Activated CD8-positive, alpha-beta T cell treated with anti-CD3 and anti-CD28 coated beads for 36 hours (primary cell): ENCODE measurements at places on chromosomes 13 and 19.

GRCh38 chr13:80123945-80124344 is 217.0 kb downstream of the SPRY2 start:
- DNase-seq = no peak

DNA sequence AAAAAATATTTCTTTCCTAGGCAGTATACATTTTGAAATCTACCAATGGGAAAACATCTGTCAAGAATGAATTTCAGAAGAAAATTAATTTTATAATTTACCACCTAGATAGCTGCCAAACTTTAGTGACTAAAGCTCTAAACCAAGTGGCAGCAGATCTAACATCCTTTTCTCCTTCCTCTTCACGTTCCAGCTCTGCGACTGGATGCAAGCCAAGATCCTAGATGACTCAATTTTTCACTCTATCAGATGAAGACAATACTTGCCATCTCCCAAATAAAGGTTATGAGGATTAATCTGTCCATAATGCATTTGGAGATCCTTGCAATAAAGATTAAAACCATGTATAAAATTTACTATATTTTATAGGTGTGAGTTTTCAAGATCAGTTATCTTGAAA is 66.7 kb upstream of the MIR17HG start:
- DNase-seq = no peak

GRCh38 chr13:59332966-59333365 is 830.8 kb downstream of the DIAPH3 start:
- DNase-seq = no peak

DNA sequence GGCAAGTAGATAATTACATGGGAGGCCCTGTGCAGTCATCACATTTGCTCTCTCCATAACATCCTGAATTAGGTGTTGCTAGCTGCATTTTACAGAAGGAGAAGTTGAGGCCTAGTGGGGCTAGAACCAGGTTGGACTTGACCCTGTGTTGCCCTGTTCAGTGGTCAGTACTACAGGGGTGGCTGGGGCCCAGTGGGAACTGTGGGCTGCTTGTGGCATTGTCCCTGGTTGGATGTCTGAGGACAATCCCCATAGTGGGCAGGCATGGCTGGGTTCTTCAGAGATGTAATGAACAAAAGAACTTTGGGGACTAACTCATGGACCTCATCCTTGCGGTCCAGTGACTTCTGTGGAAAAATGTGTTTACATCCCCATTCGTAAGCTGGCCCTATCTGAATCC is 38.9 kb downstream of the MTUS2 start:
- no peak for DNase-seq

- DNase-seq = no peak
Measured at GRCh38 chr13:50912851-50913250, 3.3 kb downstream of the RNASEH2B start.
